Urinary bladder (tissue), 4 donors: ENCODE measurements at places on chromosomes 4 and X. TPM values are rescaled to one million over a fixed set of nuclear protein-coding genes. Genes with fewer than 3 reads are reported as not detected.

GRCh38 chr4:53592122-53592521 is 836 bp upstream of the LNX1 start:
- no peak for DNase-seq

The METAP1 gene
- 38.5 TPM for total RNA-seq

DNA sequence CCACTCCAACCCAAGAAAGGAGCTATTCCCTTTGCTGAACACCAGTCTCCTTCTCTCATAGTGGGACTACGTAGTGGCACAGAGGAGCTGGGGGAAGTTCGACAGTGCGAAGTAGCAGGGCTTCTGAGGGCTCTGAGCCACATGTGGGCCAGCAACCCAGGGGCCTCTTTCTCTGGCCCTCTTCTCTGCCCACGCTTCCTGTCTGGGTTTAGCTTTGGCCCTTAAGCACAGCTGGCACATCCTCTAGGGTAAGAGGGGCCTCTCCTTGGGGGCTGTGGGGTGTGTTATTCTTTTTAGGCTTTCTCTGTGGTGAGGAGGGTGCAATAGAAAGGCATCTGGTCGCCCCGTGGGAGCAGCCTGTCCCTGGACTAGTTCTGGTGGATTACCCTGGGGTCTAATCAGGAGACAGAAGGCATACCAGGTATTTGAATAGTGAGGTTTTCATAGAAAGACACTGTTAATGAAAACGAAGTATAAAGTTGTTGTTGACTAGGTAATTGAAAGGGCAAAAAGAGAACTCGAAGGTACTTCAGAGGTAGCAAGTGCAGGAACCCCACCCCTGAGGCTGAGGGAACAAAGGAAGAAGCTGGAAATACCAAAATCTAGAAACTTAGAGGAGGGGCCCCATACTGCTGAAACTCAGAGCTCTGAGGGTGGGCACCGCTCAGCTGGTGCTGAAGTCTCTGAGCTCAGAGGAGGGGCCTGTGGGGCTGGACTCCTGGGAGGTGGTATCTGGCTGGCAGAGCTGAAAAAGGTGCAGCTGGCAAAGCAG is 151.9 kb upstream of the RPS6KA3 start:
- no peak for DNase-seq

DNA sequence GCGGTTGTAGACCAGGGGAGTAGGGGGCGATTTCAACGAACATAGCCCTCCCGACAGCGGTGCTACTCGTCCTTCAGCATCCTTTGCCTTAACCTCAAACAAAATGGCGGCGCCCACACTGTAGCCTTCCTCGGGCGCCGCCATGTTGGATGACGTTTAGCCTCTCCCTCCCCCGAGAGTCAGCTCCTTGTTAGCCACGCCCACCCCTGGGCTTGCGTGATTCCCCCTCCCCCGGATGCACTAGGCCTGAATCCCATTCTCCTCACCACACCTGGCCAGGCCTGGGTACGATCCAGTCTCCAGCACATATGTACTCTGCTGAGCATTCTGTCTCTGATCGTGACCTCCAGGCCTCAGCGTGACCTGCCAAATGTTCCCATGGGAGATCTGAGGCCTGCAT is 49.0 kb upstream of the ZNF157 start:
- DNase-seq, result peak; percentile 21

- no peak for DNase-seq
Observed at GRCh38 chr4:13399257-13399656, 84.9 kb downstream of the RAB28 start.

- no peak for DNase-seq
Observed at GRCh38 chr4:38870098-38870808, 2.6 kb downstream of the FAM114A1 start.

DNA sequence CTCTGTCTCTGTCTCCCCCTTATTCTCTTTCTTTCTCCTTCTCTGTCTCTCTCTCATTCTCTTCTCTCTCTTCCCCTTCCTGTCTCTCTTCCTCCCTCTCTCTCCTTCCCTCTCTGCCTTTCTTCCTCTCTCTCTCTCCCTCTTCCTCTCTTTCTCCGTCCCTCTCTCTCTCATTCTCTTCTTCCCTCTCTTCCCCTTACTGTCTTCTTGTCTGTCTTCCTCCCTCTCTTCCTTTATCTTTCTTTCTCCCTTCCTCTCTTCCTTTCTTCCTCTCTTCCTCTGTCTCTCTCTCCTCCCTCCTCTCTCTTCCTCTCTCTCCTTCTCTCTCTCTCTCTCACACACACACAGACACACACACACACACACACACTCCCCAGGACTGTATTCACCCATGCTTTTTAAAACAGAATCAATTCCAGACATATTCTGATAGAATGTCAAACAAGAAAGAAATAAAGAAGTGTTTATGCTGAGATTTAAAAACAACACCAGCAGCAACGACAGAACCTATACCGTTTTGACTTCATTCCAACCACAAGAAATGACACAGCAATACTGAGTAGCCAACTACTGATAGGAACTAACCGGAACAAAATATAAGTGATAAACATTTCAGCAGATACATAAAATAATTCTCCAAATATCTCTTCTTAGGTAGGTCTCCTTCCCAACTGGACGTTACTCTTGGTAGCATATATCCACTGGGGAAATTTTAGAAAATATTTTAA is 296.7 kb downstream of the ASMT start:
- DNase-seq, result no peak

GRCh38 chrX:137366018-137366633 is 199.8 kb upstream of the ZIC3 start:
- no peak for DNase-seq

- DNase-seq, result no peak
Observed at GRCh38 chr4:89008166-89008565, 48.8 kb downstream of the FAM13A start.

DNA sequence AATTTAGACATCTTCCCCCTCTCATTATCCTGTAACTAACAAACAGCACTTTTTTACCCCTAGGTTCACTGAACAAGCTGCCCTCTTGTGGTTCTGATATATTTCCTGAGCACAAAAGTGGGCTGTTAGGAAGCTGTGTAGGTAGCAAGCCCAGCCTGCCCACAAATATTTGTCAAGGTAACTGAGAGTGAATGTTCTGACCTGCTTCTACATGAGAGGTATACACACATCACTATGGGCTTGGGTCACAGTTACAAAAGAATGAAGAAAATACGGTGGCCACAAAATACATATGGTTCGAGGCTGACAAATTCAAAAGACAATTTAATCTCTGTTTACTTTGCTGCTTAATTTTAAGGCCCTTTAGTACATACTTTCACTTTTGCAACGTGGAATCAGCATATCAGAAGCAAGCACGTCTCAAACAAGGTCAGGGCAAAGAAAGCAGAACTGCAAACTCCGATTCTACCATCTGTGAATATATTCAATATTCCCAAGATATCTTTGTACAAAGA is 78.7 kb downstream of the RBM47 start:
- DNase-seq, result peak; percentile 35

GRCh38 chr4:2813446-2814405 is 20.8 kb downstream of the SH3BP2 start:
- no peak for DNase-seq

The KCNIP4 gene
- total RNA-seq, result 23.5 TPM

- DNase-seq, result no peak
Observed at GRCh38 chr4:173237762-173238161, 69.2 kb downstream of the GALNT7 start.

The CXorf51B gene
- total RNA-seq, result not detected

The MAGEA9 gene
- total RNA-seq, result not detected

DNA sequence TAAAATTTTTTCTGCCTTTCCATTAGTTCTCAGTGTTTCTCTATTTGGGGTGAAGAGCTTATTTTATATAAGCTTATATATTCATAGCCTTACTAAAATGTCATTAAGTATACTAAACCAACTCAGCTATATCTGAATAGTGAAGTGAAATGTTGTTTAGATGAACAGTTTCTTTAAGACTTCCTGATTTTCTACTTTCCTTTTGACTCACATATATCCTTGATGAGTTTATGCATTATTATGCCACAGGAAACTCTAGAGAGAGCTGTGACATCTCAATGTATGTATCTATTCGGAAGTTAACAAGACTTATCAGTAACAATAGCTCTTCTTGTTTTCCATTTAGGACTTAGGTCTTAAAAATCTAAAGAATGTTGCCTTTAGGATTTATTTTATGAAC is 1491.8 kb upstream of the IGFBP7 start:
- no peak for DNase-seq

DNA sequence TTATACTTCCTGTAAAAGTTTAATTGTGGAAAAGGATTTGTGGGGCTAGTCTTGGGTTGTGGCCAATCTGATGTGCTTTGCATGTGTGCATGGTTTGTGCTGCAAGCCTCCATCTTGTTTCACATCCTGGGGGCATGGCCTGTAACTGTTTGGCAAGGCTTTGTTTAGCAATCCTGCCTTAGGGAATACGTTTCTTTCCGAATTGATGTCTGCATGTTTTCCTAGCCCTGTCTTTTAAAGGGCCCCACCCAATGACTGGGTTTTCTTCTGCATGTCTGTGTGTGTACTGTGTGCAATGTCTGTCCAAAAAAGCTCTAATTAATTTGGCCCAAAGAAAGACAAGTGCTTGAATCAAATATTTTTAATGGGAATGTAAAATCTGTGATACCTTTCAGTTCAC is 74.6 kb upstream of the MID1IP1 start:
- peak; percentile 1 for DNase-seq

DNA sequence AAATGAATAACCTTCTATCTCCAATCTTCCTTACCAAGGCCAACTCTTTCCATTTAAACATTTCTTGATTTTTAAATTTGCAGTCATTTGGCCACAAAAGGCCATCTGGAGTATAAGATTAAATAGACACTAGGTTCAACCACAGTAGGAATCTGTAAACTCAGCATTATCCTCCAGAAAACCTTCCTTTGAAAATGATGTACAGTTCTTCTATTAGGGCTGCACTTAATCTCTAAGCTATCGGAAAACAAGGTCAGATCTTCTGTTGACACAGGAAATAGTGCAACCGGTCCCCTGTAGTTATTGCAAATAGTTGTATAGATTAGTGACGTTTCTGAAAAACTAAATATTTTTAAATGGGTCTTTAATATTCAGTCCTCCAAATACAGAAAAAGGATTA is 359.0 kb upstream of the ATOH1 start:
- DNase-seq, result no peak
